ENCODE measurements at places on chromosomes 3 and 15.

- no peak for DNase-seq
These were observed 28.3 kb upstream of the TASOR start for GRCh38 chr3:56711344-56711743.

DNA sequence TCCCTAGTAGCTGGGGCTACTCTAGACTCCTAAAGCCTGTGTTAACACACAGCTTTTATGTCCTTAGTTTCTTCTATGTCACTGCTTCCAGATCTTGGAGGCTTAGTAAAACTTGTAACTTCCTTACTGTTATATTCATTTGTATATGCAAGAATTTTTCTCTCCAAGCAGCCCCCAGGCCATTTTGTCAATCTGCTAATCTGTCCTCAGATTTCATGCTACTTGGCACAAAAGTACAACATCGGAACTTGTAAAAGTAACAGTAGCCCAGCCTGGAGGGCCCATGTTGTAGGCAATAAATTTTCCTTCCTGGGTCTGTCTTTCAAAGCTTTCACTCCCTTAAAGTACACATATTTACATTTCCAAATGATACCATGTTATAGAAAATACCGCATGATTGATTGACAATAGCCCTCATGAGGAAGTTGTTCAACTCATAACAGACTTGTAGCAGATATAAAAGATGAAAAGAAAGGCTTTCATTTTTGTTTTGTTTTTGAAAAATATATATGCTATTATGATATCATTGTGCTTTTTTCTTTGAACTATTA is 324.2 kb downstream of the NEK10 start:
- no peak for DNase-seq

- no peak for DNase-seq
These were observed 34.8 kb upstream of the FILIP1L start for GRCh38 chr3:100149130-100149529.

DNA sequence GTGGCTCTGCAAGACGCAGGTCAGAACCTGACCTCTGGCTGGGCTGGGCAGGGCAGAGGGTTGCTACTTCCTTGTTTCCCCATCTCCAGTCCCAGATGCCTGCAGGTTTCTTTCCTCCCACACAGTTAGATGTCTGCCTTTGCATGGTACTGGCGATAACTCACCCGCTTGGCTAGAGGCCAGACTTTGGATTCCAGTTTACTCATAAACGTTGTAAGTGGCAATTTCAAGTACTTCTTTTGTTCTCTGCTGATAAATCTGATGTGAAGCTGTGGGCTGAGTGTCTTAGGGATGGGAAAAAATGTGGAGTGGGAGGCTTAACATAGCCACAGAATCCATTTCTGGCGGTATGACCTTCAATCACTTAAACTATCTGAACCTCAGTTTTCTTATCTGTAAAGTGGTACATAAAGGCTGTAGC is 194.2 kb downstream of the EBLN2 start:
- peak; percentile 77 for DNase-seq

GRCh38 chr15:62799037-62799436 is 243.5 kb upstream of the TPM1 start:
- no peak for DNase-seq

DNA sequence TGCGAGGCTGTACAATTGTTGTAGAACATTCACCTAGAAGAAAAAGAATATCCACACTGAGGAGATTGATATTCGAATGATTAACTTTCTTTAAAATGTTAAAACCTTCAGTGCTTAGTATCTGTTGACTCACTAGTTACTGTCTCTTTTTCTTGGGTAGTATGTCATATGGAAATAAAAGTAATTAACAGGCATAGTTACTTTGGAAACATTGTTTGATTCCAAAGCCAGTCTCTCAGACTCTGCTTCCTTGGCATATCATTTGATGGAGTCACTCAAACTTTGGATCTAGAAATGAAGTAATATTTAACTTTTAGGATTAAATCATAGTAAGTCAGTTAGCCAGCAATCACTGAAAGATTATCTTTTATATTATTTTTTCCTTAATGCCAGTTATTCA is 63.4 kb downstream of the MAP2K5 start:
- no peak for DNase-seq

DNA sequence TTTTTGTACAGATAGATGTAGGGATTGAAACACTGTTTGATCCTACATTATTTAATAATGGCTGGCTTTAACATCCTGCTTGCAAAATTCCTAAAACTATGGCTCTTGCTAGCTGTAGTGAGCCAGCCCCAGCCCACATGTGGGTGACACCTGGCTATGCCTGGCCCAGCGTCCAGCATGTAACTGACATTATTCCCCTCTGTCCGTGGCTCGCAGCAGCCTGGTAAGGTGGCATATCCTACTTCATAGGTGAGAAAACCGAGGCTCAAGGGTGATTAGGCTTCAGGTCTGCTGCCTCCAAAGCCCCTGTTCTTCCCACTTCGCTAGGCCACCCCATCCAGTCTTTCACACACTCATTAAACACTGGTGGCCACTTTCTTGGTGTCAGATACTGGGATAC is 1.6 kb downstream of the CALML4 start:
- no peak for DNase-seq

Data from AG10803 (cell line).